Activated CD8-positive, alpha-beta memory T cell treated with anti-CD3 and anti-CD28 coated beads for 1 hour (primary cell): ENCODE measurements at places on chromosomes 4 and X.

DNA sequence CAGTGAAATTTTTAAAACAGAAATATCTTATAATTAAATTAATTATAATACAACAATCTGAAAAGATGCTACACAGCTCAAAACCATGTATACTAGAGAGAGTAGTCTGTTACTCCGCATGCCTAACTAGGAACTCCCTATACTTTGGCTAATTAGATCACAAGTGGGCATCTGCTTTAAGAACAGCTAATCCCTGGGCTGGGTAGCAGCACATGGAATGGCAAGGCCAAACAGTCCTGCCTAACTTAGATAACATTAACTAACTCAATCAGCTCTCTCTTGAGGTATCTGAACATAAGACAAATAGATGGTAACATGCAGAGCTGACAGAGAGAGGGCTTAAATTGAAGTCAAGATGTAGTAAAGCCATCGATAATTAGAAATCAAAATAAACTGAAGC, 9.9 kb downstream of the CHIC2 start:
- no peak for DNase-seq

GRCh38 chr4:96073461-96073860, 233.6 kb downstream of the PDHA2 start:
- no peak for DNase-seq

DNA sequence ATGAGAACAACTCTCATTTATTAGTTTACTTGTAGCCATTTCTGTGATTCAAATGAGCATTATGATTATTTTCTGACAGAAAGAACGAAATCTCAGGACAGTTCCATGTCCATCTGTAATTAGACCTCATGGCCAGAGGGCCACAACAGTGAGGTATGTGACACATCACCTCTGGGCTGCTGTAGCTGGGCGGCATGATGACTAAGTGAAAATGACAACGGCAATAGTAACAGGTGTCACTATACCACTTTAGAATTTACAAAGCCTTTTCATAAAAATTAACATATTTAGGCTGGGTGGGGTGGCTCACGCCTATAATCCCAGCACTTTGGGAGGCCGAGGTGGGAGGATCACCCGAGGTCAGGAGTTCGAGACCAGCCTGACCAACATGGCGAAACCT, 252.6 kb downstream of the CBR4 start:
- no peak for DNase-seq

GRCh38 chrX:10756441-10756840, 136.1 kb upstream of the MID1 start:
- no peak for DNase-seq

DNA sequence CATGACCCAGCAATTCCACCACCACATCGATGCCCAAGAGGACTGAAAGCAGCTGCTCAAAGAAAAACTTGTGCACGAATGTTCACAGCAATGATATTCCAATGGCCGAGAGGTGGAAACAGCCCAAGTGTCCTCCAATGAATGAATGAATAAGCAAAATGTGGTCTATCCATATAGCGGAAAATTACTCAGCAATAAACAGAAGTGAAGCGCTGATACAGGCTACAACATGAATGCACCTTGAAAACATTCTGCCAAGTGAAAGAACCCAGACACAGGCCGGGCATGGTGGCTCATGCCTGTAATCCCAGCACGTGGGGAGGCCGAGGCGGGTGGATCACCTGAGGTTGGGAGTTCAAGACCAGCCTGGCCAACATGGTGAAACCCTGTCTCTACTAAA, 5.2 kb upstream of the SLC2A9 start:
- no peak for DNase-seq

- DNase-seq, result no peak
Observed at GRCh38 chrX:48465336-48465933, 4.6 kb downstream of the SLC38A5 start.

GRCh38 chr4:88807499-88807898, 109.9 kb upstream of the NAP1L5 start:
- DNase-seq, result no peak

DNA sequence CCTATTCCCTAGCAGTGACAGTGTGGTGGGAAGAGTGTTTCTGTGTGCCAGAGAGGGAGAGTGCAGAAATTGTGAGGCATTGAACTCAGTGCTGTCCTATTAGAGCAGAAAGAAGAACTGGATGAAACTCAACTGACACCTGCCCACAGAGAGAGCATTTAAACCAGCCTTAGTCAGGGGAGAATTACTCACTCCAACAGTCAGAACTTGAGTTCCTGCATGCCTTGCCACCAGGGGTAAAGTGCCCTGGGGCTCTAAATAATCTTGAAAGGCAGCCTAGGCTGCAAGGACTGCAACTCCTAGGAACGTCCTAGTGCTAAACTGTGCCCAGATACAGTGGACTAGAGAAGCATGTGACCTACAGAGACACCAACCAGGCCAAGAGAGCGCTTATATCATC, 12.8 kb downstream of the CYSLTR1 start:
- DNase-seq, result no peak

- no peak for DNase-seq
Observed at GRCh38 chr4:5824635-5825034, 68.3 kb downstream of the CRMP1 start.

DNA sequence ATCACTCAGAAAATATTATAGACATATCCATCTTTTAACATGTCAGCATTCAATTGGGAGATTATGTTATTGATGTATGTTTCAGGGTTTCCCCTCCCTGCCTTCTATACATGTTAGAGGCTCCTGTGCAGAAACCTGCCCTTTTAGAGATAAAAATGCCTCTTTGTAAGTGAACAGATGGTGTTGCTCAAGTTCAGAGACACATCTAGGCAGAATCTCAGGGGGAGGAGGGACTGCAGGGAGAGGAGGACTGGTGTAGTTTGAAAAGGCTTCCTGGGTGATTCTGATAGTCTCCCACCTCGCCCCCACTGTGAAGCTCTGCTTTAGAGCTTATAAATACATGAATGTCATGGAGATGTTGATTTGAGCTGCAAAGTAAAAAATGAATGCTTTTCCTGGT, 12.0 kb upstream of the UNC5C start:
- DNase-seq, result no peak

GRCh38 chrX:134073341-134073740, 87.9 kb upstream of the GPC3 start:
- no peak for DNase-seq

DNA sequence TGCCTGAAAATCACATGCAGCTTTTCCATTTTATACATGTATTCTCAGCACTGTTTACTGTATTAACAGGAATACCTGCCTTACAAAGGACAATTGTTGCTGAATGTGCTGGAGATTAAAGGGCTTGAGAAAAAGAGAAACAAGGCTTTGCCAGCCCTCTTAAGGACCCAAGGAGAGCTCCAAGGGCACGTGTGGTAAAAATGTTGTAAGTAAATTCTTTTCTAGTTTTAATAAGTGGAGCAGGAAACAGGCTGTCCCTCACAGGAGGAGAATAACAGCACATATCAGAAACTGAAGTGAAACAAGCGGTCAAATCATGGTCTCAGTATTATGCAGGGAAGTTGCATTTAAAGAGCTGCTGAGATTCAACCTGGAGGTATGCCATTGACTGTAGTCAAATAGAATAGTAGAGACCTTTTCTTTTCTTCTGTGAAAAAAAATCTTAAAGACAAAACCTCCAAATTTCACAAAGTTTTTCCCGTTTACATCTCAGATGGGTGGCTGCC, 18.5 kb downstream of the IGFBP7 start:
- DNase-seq, result no peak

GRCh38 chr4:44985152-44985551, 258.8 kb upstream of the GNPDA2 start:
- DNase-seq, result no peak

DNA sequence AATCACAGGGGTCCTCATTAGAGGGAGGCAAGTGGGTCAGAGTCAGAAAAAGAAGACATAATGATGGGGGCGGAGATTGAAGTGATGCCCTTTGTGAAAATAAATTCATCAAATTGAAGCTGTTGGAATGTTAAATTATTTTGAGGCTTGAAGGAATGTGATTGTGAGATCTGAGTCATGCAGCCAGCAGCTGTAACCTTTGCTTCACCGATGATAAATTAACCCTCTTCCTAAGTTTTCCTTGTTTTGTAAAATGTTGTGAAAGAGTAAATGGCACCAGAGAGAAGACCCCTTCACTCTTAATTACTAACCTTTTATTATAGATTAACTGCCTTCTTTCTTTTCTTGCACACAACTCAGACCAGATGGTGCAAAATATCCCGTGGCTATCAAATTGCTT, 47.7 kb upstream of the FAM9A start:
- no peak for DNase-seq

- no peak for DNase-seq
Observed at GRCh38 chr4:11106190-11106589, 322.5 kb downstream of the HS3ST1 start.

- no peak for DNase-seq
Observed at GRCh38 chr4:119240128-119240527, 27.6 kb downstream of the USP53 start.

DNA sequence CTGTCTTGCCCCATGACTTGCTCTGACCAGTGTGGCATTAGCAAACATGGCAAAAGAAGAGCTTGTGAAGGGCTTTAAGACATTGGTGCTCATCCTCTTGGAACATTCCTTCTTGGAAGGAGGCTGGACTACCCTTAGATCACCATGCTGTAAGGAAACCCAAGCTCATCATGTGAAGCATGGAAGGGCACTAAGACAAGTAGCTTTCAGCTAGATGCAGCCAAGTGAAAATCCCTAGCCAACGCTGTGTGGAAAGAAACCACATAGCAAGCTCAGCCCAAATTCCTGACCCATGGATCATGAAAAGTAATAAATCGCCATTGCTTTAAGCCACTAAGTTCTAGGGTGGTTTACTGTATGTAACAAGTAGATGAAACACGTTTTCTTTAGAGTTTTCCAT, 12.4 kb upstream of the PACRGL start:
- no peak for DNase-seq

- DNase-seq, result no peak
Observed at GRCh38 chr4:168570466-168570865, 73.6 kb downstream of the PALLD start.

GRCh38 chr4:2067446-2068197, 8.5 kb downstream of the NAT8L start:
- DNase-seq, result no peak

DNA sequence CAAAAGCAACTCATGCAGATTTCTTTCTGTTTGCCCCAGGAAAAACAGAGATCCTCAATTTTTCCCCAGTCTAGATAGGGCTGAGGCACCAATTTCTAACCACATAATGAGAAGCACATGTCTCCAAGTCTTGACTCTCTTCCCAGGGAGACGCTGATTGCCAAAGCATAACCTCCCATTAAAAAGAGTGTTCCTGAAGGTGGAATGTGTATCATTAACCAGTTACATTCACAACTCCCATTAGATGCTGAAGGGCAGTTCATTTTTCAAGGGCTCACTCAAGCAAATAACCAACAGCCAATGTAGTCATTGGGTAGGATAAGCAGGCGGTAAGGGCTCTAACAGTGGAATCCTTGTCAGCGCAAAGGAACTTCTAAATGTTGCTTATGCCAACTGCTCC, 27.5 kb downstream of the TMEM47 start:
- DNase-seq, result no peak

DNA sequence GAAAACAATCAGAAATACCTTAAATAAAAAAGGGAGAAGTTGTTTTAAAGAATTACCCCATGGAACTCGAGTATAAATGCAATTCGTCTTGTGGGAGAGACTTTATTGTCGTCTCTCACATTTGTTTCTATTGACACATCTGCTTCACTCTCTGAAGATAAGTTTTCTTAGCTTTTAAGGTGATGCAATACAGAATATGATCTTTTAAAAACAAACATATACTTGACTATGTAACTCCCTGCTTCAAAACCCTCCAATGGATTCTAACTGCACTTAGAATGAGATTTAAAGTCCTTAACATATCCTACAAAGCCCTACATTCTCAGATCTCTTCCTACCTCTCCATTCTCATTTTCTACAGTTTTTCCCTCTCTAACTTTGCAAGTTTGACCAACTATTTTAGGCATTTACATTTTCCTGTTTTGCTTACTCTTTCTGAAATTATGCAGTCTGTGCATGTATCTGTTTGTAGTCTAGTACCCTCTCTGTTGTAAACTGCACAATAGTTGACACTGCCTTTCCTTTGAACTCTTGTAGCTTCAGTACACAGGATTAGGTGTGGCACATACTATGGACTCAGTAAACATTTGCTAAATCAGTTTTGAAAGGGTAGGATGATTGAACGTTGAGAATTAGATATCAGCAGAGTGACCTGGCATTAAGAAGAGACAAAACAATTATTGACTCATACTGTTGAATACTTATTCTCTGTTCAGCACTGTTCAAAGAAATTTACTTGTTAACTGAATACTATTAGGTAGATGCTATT, 59.8 kb downstream of the AGTR2 start:
- DNase-seq, result no peak

- no peak for DNase-seq
Observed at GRCh38 chrX:9442056-9442455, 22.8 kb upstream of the TBL1X start.

DNA sequence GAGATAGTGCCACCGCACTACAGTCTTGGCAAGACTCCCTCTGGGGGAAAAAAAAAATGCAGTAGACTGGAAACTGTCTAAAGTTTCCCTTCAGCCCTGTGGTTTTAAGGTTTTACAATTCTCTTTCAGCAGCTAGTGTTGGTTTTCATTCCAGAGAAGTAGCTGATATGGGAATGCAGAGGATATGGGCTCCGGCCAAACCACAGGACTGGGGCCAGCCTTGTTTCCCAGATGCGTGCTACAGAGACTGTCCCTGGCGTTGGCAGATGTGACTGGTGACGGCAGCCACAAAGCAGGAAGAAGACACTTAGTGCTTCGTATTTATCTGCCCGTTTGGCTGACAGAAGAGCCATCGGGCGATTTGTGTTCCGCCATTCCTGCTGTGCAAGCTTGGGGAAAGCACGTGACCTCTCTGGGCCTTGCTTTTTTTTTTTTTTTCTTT, 43.2 kb downstream of the ZBTB49 start:
- DNase-seq, result no peak

DNA sequence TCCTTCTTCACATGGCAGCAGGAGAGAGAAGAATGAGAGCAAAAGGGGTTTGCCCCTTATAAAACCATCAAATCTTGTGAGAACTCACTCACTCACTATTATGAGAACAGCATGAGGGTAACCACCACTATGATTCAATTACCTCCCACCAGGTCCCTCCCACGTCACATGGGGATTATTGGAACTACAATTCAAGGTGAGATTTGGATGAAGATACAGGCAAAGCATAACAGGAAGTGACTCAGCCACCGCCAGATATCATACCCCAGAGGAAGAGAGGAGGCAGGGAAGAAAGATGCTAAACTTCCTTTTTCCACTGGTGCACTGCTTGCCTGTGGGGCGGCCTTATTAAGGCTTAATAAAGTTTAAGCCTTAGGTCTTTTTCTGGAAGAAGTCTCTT, 766.1 kb downstream of the KCTD8 start:
- no peak for DNase-seq

GRCh38 chr4:1968686-1969295, 40.0 kb downstream of the NELFA start:
- no peak for DNase-seq

DNA sequence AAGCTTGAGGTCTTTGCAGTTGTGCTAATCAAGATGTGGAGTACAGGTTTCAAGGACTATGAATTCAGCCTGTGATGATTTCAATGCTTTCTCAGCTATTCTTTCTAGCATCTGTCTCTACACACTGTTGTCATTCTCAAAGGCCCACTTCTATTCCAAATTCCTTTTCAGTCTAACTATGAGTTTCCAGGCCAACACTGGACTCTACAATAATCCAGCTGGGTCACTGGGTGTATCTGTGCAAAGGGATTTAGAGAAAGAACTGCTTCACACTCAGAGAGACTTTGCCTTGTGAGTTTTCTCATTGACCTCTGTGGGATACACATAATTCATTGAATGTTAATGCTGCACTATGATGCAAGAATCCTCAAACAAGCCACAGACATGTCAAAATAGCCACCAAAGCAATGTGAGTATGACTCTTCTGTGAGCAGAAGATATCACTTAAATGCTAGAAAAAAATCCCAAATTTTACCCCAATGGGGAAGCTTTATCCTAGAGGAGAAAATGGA, 171.8 kb upstream of the CLNK start:
- no peak for DNase-seq
